Stimulated activated CD4-positive, alpha-beta T cell treated with anti-CD3 and anti-CD28 coated beads, TNF-alpha, amount 100 ng/mL, for 24 hours (primary cell): ENCODE measurements at places on chromosomes 6 and 20.

GRCh38 chr6:7910298-7910653 is 312 bp downstream of the TXNDC5 start:
- DNase-seq: no peak

DNA sequence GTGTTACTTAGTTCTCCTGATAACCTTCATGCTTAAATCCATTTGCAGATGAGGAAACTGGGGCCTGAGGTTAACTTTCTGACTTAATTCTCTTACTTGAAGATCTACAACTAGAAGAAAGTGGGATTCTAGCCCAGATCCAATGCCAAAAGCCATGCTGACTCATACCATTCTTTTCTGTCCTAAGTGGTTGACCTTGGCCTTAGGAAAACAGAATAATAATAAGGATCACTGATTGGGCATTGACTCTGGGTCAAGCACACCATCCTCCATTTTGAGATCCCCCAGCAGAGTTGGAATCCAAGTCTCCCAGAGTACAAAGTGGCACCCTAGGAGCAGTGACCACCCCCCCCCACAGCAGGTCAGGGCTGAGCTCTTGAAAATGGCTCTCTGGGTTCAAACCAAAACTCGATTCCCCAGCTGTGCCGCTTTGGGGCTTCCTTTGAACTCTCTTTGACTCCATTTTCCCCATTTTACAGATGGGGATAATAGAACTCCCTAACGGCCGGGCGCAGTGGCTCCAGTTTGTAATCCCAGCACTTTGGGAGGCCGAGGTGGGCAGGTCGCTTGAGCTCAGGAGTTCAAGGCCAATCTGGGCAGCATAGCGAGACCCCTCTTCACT is 12.8 kb upstream of the ZNF217 start:
- DNase-seq: no peak

GRCh38 chr6:170099387-170099786 is 191.5 kb downstream of the DLL1 start:
- no peak for DNase-seq

DNA sequence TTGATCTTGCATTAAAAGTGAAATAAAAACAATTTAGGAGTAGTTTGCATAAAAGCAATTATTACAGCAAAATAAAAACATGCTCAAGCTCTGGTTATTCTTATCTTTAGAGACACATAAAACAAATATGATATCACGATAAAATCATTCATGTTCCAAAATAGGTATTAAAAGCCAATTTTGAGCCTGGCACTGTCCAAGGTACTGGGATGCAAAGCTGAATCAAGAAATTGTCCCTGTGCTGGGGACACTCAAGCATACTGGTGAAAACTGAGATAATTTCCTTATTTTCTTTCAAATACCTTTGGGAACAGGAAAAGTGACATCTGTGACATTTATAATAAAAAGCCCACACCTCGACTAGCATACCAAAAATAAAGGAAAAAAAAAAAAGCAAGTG is 931 bp upstream of the MTCL3 start:
- no peak for DNase-seq

- DNase-seq: no peak
Observed at GRCh38 chr20:19937651-19938420, 79.3 kb upstream of the NAA20 start.

DNA sequence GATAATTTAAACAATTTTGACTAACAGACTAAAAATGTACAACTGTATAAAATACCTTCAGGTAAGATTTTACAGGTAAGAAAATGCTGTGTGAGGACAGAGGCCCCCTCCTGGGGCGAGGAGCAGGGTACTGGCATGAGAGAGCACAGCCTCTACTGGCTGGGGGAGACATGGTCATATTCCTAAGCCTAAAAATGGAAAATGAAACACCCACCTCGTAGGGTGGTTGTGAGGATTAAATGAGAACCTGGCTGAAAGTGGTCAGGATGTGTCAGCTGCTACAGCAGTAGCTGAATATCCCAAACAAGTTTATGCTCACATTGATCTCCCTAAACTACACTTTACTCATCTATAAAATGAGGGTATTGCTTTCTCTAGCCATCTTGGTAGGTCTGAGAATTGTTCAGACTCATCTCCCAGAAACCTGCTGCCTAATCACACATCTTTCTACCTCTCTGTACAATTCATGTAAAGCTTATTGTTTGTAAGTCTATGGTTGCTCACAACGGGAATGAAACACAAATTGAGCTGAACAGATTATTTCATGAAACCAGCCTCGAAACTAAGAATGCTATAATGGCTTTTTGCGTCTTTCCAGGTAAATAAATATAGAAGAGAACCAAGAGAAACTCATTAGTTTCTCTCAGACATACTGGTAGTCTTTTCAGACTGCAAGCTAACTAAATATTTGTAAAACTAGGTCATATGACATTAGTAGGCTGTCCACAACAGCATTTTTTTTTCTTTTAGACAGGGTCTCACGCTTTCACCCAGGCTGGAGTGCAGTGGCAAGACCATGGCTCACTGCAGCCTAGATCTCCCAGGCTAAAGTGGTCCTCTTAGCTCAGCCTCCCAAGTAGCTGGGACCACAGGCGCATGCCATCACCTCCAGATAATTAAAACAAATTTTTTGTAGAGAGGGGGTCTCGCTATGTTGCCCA is 69.6 kb downstream of the POPDC3 start:
- DNase-seq: no peak

GRCh38 chr6:138559143-138559542 is 59.8 kb upstream of the NHSL1 start:
- no peak for DNase-seq

DNA sequence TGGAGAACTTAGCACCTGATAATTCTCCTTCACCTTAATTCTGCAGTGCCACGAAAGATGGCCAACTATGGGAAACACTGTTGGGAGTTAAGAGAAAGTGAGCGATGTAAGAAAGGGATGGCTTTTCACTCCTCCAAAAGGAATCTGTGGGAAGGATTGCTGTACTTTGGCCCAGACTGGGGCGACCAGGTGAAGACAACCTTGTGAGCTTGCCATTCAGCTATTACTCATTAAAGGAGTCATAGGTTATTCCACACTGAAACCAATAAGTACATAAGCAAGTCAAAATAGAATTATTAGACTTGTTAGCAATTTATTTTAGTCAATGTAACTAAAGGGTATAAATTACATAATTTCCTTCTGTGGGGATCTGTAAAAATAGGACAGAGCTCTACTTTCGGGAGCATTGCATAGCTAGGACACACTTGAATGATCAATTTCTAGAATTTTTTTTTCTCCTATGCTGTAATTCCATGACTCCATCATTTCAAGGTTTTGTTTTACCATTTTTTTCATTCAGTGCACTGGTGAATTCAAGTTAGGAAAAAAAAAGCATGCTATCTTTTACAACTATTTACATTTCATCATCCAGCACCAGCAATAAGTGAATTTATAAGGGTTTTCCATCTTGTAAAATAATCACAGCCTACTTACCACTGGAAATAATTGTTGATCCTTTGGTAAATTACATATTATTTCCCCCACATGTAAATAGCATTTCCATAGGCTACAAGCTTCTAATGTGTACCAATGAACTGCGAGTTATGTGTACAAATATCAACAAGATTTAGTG is 231.7 kb downstream of the SIM1 start:
- no peak for DNase-seq

DNA sequence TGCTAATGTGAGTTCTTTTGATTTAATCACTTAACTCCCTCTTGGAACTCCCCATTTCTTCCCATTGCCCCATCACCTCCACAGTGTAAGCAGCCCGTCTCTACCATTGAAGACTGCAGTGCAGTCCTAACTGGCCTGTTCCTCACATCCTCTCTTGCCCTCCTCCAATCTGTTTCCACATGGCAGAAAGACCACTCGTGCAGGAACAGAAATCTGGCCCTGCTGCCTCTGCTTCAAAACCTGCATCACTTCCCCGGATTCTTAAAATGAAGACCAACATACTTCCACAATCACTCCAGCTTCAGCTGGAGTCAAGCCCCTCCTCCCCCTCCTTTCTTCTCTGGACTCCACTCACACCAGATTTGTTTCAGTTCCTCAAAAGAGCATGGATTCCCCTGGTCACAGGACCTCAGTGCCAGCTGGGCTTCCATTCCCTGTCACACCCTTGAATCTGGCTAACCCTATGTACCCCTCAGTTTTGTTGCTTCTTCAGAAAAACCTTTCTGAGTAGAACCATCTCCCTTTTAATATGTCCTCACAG is 802.3 kb downstream of the MAFB start:
- DNase-seq: no peak

DNA sequence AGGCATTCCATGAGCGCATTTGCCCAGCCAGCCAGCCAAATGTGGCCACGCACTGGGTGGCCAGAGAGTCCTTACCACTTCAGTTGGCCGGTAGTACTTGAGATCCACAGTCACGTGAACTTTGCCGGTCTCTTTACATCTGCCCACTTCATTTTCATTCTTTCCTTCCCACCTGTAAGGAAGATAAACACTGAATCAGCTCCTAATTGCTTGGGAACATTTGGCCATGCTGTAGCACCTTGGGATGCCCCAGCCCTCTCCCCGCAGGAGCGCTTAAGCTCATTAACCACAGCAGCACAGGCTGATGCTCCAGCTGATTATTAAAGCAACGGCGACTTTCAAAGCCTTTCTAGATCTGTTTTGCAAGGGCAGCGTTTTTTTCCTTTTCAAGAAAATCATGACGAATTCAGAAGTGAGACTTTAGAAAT is 116.6 kb downstream of the FOXC1 start:
- no peak for DNase-seq

- no peak for DNase-seq
Observed at GRCh38 chr6:128478230-128479047, 42.0 kb downstream of the PTPRK start.

DNA sequence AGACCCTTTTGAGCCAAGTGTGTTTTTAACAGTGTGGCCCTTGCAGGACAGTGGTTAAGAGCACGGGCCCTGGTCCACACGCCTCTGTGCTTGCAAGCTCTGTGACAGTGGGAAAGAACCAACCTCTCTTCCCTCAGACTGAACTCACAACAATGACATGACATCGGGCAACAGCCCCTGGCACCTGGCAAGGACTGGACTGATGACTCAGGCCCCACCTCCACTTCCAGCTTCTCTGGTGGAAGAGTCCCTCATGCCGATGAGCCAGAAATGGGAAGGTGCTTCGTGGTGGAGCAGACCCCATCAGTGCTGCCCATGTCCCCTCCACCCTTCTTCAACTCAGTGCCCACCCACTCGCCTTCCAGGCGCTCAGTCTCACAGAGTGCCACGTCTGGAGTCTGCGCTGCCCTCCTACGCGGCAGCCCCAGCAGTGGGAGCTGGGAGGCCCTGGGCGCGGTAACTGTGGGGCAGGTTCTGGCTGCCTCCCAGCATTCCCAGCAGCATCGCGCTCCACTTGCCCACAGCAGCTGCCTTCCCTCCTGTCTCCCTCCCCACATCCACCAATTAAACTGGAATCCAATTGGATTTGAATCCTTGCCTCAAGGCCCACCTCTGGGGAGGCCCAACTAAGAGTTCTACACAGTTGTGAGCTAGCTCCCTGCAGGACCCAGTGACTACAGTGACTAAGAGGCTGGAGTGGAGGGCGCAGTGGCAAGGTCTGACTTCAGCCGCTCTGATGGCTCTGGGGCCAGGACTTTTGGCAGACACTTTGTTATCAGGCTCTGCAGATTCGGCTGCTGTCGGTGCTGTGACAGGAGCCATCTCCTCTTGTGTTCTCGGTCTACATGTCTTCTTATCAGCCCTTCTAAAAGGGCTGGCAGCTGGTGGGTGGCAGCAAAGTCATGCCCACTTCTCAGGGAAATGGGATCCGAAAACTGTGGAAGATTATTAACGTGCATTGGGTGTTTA is 156.8 kb upstream of the MLN start:
- no peak for DNase-seq

- DNase-seq: no peak
Observed at GRCh38 chr6:79808921-79809320, 138.4 kb downstream of the ELOVL4 start.

GRCh38 chr6:33212857-33213165 is 4.5 kb downstream of the RING1 start:
- DNase-seq: no peak

GRCh38 chr6:80094017-80094416 is 12.5 kb upstream of the BCKDHB start:
- DNase-seq: no peak

DNA sequence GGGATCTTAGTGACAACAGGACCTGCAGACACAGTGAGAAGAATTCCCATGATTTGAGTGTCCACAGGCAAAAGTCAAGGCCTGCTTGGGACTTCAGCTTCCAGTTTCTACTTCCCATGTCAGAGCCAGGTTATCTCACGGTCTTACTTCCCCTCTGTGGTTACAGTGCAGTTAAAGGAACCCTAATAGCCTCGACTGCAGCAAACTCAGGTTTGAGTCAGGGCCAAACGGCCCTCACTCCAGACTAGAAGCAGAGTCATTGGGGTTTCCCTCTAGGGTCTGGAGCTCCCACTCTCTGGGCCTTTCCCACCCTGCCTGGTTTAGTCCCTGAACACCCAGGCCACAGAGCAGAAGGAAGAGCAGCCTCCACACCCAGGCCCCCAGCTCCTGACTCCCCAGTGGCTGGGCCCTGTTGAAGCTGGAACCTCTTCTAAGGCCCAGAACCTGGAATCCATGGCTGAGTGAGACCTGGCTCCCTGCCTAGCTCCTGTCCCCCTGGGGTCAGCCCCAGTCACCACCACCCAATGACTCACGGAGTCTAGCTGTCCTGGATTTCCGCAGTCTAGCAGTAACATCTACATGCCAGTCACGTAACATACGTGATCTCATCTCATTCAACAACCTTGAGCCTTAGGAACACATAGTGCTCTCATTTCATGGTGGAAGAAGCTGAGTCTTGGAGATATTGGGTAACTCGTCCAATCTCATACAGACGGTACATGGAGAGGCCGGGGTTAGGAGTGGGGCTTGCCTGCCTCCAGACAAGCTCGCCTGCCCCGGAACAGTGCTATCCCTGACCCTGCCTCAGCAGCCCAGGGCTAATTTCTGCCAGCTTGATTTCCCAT is 9.2 kb upstream of the GHRH start:
- DNase-seq: no peak

DNA sequence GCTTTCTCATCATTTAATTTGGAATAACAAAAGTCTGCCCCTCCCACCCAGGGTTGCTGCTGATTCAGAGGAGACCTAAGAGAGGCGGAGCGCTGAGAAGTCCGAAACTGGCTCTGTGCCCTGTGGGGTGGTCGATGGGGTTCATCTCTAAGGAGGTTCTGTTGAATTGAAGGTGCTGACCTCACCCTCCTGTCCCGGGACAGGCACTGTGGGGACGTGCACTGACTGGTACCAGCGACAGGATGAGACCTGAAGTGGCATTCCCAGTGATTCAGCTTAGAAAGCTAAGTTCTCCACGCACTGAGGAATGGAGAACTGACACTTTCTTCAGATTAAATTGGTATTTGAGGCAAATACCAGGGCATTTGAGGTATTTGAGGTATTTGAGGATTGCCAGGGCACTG is 1.3 kb downstream of the GUCA1B start:
- no peak for DNase-seq

- DNase-seq: no peak
Observed at GRCh38 chr6:37637562-37638413, 59.9 kb downstream of the MDGA1 start.

DNA sequence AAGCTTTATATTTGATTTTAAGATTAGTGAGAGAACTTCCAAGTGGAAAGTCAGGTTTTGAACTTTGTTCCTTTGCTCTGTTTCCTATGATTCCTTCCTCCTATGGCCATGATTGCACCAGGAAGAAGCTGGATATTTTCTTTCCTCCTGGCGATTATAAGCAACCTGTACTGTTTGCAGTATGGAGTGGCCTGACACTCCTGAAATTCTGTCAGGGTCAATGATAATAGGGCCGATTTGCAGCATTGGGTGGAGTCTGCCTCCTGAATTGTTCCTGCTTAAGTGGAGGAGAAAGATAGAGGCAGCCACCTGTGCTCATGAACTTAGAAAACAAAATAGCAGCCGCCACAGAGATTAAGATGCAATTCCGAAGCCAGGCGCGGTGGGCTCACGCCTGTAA is 9.8 kb upstream of the FAM217A start:
- DNase-seq: no peak
